ENCODE measurements at places on chromosomes 13 and 19.

DNA sequence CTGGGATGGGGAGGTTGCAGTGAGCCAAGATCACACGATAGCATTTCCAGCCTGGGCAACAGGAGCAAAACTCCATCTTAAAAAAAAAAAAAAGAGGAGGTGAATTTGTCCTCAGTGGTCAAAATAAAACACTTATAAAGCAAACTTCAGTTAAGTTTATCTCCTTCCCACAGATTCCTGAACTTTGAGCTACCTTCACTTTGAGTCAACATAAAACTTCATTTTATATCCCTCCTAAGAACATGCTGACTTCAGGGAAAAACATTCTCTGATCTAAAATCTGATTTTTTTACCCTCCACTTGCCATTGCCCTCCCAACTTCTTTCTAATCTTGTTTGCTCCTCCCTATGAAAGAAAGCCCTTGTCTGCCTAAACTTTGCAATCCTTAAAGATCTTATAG lies 59.0 kb downstream of the ZNF429 start:
- no peak for DNase-seq

GRCh38 chr19:10773969-10774368 lies 56.1 kb downstream of the DNM2 start:
- DNase-seq, result no peak

GRCh38 chr13:51977625-51978024 lies 33.6 kb downstream of the ATP7B start:
- DNase-seq, result no peak

- DNase-seq, result no peak
These were observed 509.0 kb downstream of the GPC5 start for GRCh38 chr13:91907398-91907797.

DNA sequence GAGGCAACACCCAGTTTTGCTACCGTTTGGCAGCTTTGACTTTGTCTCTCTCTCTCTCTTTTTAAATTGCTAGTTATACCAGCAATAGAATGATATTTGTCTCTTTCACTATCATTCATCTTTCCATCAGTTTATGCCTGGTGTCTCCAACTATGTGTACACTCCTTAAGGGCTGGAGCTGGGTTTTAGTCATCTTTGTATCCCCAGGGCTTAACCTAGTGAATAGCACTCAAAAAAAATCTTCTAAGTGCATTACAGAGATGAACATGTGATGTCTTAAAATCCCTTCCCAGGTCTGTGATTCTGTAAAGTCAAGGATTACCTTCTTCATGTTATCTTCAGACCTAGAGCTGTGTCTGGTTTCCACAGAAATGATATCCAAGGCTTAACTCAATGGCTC lies 7.8 kb upstream of the UBL3 start:
- DNase-seq, result no peak

GRCh38 chr13:37409756-37410155 lies 188.8 kb downstream of the POSTN start:
- no peak for DNase-seq

- no peak for DNase-seq
These were observed 35.9 kb downstream of the OXGR1 start for GRCh38 chr13:96958286-96958891.

GRCh38 chr19:5035105-5035761 lies 66.3 kb downstream of the KDM4B start:
- no peak for DNase-seq

- no peak for DNase-seq
These were observed 301.7 kb downstream of the HS6ST3 start for GRCh38 chr13:96391606-96392005.

GRCh38 chr19:2694196-2694595 lies 8.3 kb downstream of the GNG7 start:
- no peak for DNase-seq

DNA sequence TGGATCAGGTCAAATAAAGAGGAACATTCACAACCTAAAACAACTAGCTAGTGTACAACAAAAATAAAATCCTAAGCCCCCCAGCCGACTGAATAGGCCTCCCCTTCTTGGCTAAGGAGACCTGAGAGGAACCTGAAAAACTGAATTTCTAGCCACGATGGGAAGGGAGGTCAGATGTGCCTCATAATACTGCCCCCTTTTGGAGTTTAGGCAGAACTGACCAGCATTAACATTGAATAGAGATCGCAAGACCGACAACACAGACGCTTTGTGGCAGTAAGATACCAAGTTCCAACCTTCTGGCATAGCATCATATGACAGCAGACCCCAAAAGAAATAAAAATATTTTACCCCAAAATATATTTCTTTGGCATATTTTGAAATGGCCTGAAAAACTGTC lies 15.9 kb downstream of the CBY2 start:
- DNase-seq, result no peak

GRCh38 chr13:94548382-94548781 lies 47.6 kb downstream of the TGDS start:
- no peak for DNase-seq

DNA sequence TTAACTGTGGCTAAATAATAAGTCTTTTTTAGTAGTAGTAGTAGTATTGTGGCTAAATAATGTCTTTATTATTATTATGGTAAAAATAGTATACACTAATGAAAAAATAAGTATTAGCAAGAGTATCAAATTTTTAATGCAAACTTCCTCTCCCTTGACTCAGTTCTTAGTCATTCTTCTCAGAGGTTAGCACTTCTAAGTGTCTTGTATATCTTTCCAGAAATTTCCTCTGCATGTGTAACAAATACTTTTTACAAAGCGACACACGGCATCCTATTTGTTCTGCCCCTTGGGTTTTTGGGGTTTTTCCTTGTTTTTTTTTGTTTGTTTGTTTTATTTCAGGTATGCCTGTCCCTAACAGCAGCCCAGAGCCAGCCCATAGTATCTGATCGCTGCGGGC lies 20.9 kb downstream of the SIN3B start:
- DNase-seq, result no peak

DNA sequence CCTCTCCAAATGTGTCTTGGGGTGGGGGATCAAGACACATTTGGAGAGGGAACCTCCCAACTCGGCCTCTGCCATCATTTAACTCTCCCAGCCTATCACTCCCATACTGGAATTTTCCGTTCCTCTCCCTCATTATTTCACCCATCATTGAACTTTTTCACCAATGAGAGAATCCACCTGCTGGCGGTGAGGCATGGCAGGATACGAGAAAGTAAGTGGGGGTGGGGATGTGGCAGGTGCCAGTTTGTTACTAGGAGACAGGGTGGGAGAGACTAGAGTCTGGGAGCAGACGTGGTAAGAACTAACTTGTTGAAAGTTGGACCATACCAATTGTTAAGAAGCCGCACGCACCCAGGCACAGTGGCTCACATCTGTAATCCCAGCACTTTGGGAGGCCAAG lies 6.9 kb downstream of the GIPR start:
- DNase-seq, result no peak

GRCh38 chr19:17806945-17807344 lies 12.0 kb downstream of the B3GNT3 start:
- DNase-seq, result no peak

DNA sequence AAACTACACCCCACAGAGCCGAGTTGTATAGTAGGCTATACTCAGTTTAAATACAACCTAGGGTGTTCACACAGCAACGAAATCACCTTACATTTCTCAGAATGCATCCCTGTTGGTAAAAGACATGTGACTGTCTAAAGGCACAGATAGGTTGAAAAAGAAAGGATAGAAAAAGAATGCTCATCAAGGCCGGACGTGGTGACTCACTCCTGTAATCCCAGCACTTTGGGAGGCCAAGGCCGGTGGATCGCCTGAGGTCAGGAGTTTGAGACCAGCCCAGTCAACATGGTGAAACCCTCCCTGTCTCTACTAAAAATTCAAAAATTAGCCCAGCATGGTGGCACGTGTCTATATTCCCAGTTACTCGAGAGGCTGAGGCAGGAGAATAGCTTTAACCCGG lies 3.8 kb upstream of the IL17D start:
- no peak for DNase-seq

DNA sequence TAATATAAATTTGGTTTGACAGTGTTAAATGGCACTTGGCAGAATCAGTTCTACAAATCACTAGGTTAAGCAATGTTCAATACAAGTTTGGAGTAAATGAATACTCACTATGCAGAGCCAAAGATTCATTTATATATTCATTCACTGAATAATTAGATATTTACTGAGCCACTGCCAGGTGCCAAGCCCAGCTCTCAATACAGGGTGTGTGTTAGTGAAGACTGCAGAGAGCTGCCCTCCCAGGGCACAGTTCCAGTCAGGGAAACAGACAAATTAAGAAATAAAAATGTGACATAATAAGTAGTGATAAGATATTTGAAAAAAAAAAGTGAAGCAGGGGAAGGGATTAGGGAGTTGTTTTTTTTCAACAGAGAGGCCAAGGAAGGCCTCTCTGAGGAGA lies 411.7 kb downstream of the KCNRG start:
- no peak for DNase-seq

- no peak for DNase-seq
These were observed 367.7 kb downstream of the KCNRG start for GRCh38 chr13:50382951-50383350.

DNA sequence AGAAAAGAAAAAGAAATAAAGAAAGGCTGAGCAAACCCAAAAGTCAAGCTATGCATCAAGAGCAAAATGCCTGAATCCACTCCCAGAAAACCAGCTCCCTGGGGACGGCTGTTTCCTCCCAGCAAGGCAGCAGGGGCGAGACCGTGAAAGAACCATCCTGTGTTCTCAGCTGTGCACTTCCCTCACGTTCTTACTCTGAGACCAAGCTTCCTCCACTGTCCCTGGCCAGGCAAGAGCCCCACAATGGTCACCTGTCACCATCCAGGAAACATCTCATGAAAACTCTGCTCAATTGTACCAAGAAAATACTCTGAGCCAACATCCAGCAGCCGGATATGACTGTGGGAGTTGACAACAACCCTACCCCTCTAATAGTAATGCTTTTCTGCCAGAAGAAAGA lies 22.9 kb downstream of the RAB20 start:
- DNase-seq, result no peak

DNA sequence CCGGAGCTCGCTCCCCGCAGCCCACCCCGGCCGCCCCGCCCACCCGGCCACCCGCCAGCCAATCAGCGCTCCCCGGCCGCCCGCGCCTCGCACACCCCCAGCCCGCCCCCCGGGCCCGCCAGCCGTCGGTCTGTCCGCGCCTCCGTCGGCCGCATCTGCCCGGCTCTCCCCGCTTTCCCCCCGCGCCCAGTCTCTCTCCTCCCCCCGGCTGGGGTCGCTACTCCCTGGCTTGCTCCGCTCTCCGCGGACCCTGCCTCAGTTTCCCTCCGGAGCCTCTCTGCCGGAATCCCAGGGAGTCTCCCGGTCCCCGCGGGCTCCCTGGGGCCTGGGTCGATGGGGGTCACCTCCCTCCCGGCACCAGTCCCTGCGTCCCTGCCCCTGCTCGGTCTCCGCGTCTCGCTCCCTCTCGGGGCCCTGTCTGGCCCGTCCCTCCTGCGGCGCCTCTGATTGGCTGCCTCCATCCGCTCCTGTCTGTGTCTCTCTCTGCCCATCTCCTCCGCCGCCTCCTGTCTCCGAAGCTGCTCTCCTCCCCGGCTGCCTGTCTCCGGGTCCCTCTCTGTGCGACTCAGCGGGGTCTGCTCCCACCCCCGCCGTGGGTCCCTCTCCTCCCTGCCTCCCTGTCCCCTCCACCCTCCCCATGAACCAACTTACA lies 484 bp downstream of the IL11 start:
- DNase-seq, result no peak

GRCh38 chr19:45346449-45346848 lies 5.9 kb downstream of the KLC3 start:
- DNase-seq, result no peak

DNA sequence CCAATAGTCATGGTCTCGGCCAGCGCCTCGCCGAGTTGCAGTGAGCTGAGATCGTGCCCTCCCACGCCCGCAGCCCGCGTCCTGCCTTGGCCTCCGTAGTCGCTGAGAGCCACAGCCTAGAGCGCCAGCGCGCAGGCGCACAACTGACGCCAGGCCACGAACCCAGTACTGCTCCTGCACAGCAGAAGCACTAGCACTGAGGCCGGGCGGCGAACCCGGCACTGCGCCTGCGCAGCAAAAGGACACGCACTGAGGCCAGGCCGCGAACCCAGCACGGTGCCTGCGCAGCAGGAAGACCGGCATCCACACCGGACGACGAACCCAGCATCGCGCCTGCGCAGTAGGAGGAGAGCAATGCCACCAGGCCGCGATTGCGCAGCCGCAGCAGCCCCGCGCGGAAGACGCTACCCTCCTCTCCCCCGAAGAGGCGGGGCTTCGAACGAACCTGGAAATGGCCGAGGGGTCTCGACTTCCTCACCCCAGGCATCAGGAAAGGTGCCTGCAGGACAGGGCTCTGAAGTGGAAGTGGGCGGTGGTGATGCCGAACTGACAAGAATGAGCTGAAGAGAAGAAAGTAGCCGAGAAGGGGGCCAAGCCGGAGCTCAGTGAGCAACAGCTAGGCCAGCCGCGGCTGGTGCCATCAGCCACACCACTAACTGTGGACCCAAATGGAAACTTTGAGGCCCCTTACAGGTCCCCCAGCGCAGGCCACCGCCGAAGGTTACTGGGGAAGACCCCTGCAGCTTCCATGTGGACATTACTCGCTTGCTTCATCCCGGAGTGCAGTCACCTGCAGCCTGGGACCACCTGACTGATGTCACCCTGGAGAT lies 7.5 kb downstream of the F10 start:
- no peak for DNase-seq

- no peak for DNase-seq
These were observed 12.6 kb upstream of the METTL21C start for GRCh38 chr13:102707467-102707866.

Measured in GOT3 (cell line).